ENCODE measurements at places on chromosomes 11 and 22. TPM values are rescaled to one million over a fixed set of nuclear protein-coding genes. Genes with fewer than 3 reads are reported as not detected.

DNA sequence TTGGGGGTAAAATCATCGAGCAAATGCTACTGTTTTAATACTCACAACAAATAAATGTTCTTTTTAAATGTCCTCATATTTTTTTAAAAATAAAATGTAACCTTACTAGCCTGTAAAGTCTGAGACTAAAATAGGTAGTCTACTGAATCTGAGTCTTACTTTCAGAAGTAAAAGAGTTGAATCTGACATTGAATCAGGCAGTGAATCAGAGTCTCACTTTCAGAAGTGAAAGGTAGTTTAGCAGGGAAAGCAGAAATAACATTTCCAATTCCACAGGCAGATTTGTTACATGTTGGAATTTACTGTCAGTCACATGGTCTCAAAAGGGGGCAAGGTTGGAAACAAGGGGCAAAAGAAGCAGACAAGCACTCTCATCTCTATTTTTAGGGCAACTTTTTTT, 143.0 kb downstream of the ELP4 start:
- no peak for DNase-seq

DNA sequence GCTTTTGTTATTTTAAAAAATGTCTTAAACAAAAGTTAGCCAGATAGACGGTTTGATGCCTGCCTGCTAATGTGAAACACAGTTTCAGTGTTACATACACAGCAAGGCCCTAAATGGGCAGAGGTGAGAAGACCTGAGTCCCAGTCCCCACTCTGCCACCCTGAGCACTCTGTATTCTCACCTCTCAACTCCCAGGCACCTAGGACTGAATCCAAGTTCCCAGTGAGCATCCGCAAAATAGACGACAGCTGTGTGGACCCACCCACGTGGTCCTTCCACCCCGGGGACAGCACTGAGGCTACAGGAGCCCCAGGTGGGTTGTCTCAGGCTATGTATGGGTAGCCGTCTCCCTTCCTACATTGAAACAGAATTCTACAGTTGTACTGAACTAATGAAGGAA, 111.5 kb downstream of the RPL27A start:
- DNase-seq, result no peak

DNA sequence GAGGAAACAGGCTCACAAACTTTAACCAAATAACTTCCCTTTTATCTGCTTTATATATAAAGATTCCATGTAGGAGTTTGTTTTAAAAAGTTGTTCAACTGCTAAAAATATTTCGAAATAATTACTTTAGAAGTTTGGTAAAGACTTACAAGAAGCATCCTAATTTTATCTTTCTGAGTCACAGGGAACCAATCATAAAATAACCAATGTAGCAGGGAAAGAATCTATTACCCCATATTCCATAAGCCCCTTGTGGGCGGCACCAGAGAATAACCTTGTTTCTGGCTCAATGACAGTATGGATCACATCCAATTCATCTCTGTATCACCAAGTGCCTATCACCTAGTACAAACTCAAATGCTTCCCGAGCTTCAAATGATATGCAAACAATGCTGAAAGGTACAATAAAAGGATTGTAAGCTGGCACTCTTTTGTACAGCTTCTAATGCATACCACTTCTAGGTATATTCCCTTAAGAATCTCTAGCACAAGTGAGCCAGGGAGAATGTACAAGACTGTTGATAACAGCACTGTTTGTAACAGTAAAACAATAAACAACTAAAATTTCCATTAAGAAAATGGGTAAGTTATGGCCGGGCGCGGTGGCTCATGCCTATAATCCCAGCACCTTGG, 158.4 kb downstream of the ATG16L2 start:
- DNase-seq, result no peak

- no peak for DNase-seq
These were observed 16.5 kb upstream of the DGKZ start for GRCh38 chr11:46330563-46331281.

DNA sequence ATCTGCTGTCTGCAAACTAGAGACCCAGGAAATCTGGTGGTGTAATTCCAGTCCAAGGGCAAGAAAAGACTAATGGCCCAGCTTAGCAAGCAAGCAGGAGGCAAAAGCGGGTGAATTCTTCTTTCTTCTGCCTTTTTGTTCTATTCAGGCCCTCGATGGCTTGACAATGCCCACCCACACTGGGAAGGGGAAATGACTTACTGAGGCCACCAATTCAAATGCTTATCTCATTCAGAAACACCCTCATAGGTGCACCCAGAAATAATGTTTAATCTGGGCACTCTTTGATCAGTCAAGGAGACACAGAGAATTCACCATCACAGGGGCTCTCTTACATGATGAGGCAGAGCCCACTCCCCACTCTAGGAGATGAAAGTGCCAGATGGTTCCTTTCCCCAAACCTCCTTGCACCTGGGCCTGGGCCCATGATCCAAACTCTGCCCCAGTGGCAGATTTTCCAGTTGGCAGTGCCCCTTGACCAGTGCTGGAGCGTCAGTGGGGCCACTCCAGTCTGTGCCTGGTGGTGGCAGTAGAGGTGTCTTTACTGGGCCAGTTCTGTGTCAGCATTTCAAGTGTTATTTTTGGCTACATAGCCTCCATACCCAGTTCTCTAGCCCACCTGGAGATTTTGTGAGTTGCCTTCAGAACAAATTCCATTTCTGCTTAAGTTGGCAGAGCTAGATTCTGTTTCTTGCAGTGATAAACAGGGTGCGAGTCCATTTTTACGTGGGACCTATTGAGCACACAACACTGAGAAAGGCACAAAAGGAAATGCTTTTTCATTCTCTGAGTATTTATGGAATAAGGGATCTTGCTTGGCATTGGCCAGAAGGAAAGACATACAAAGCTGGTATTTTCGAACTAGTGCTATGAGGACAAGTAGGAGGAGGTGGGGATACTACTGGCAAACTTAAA, 7.5 kb downstream of the ELMOD1 start:
- no peak for DNase-seq

GRCh38 chr11:68041617-68042218, 2.9 kb downstream of the TCIRG1 start:
- no peak for DNase-seq

DNA sequence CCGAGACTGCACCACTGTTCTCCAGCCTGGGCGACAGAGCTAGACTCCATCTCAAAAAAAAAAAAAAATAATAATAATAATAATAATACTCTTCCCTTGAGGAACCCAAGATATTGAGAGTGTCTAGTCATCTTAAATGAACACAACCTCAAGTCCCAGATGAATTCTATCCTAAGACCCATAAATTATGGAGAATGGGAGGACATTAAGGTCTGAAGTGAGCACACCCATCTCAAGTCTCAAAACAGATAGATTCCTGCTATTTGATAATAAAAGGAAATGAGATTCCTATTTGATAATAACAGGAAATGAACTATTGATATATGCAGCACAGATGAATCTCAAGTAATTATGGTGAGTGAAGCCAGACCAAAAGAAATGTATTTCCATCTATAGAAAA, 51.5 kb downstream of the MAPK1 start:
- no peak for DNase-seq

DNA sequence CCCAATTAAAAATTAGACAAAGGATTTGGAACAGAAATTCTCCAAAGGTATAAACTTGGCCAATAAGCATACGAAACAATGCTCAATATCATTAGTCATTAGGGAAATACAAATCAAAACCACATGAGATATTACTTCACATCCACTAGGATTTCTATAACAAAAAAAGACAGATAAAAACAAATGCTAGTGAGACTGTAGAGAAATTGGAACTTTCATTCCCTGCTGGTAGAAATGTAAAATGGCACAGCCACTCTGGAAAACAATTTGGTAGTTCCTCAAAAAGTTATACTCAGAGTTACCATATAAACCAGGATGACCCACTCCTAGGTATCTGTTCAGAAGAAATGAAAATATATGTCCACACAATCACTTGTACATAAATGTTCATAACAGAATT, 71.6 kb downstream of the RPL27A start:
- no peak for DNase-seq

GRCh38 chr11:19946681-19947080, 213.6 kb downstream of the DBX1 start:
- no peak for DNase-seq

DNA sequence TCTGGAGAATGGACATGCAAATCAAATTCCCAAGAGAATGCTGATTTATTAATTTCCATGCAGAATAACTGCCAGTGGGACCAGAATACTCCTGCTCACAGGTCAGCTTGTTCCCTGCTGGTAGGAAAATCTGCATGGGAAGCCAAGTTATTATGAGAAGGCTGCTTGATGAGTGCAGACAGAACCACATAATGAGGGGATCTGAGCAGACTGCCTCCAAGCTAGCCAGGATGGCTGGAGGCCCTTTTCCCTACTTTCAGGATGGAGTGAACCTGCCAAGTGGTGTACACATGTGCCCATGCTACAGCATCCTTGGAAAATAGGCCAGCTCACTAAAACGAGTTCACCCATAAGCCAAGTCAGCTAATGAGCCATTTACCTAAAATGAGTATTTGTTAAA, 55.2 kb upstream of the ZBED5 start:
- DNase-seq, result no peak

- DNase-seq, result no peak
These were observed 35.6 kb downstream of the KIF18A start for GRCh38 chr11:28072321-28072720.

GRCh38 chr11:70333261-70333660, 62.8 kb downstream of the PPFIA1 start:
- no peak for DNase-seq

DNA sequence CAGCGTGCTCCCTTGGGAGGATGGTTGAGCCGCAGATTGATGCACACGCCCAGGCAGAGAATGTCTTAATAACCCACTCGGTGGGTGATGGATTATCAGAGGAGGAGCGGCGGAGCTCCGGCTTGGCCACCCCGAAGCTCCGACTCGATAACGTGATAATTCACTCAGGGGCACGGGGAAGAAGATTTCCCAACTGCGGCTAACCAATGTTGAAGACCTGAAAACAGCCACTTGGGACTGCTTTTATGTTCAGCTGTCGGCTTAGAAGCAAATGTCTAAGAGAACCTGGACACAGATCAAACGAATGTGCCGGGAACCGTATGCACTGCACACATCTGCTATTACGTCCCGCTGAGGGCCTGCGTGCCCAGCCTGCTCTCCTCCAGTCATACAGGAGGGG, 206.8 kb upstream of the CADM1 start:
- DNase-seq, result no peak

GRCh38 chr22:38989466-38989865, 7.3 kb downstream of the APOBEC3B start:
- no peak for DNase-seq

GRCh38 chr22:38608992-38609750, 39.2 kb upstream of the DMC1 start:
- DNase-seq, result no peak

- no peak for DNase-seq
These were observed 11.4 kb downstream of the AASDHPPT start for GRCh38 chr11:106088896-106089295.

- DNase-seq, result no peak
These were observed 33.4 kb upstream of the PTPRJ start for GRCh38 chr11:47946682-47947559.

- no peak for DNase-seq
These were observed 333.3 kb downstream of the GUCY1A2 start for GRCh38 chr11:106684944-106685343.

DNA sequence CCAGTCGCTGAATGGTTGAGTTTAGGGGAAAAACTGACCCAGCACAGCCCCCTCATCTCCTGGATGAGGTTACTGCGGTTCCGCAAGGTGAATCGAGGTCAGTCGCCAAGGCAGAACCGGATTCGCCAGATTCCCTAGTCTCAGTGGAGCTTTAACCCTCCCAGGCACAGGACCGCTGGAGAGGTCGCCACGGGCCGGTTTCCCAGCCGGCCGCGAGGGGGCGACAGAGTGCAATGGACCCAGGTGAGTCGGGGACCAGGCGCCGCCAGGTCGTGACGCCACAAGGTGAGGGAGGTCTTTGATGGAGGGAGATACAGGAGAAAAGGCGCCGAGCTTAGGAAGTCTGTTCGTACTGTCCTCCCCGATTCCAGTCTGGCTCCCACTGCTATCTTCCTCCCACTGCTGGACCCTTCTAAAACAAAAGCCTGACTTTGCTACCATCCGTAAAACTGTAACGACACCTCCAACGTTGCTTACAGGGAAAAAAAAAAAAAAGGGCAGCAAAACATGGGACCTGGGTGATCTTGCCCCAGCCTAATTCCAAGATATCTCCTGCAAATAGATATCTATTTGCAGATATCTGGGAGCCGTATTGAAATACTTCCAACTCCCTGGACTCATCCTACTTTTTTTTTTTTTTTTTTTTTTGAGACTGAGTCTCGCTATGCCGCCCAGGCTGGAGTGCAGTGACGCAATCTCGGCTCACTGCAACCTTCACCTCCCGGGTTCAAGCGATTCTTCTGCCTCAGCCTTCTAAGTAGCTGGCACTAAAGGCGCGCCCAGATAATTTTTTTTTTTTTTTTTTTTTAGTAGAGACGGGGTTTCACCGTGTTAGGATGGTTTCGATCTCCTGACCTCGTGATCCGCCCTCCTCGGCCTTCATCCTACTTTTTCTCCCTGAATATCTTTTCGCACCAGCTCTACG, 1.4 kb upstream of the GGA1 start:
- DNase-seq, result peak; percentile 93

- DNase-seq, result no peak
These were observed 582.6 kb downstream of the TBC1D22A start for GRCh38 chr22:47345025-47345424.

GRCh38 chr22:20951151-20951931, 15.7 kb upstream of the AIFM3 start:
- no peak for DNase-seq

DNA sequence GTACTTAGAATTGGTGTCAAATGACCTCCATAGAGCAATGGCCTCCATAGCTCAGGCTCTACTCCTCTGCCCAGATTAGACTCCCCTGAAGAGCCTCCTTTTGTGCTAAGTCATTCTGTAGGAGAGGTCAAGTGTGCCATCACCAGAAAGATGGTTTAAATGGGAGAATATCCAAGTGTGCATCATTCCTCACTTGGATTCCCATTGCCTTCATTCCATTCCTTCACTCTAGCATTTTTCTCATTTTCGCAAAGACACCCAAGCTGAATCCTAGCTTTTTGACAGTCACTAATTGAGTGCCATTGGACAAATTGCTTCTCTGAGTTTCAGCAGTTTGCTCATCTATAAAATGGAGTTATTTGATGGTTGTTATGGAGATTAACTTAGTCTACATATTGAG, 16.9 kb downstream of the CLMP start:
- no peak for DNase-seq

GRCh38 chr22:49869845-49870712, 16.4 kb downstream of the ZBED4 start:
- no peak for DNase-seq

Gene MUC2
- not detected for total RNA-seq

Gene STK33
- total RNA-seq, result 1.8 TPM

Gene APIP
- total RNA-seq, result 23.2 TPM

Gene LRP4
- total RNA-seq, result not detected

Gene ACR
- not detected for total RNA-seq

Gene LRRC56
- 4.4 TPM for total RNA-seq

Gene ACCS
- total RNA-seq, result 27.8 TPM

Gene C11orf42
- total RNA-seq, result not detected

Gene KIF18A
- total RNA-seq, result 0.52 TPM

Gene RIN1
- 8.0 TPM for total RNA-seq

Gene UBQLN3
- 0.41 TPM for total RNA-seq

Gene OR51I2
- total RNA-seq, result not detected

Gene ANO5
- 0.05 TPM for total RNA-seq

Gene CSKMT
- total RNA-seq, result 45.0 TPM

All from naive thymus-derived CD8-positive, alpha-beta T cell (primary cell).